NT2/D1 (cell line): ENCODE measurements at places on chromosomes 6 and 20.

DNA sequence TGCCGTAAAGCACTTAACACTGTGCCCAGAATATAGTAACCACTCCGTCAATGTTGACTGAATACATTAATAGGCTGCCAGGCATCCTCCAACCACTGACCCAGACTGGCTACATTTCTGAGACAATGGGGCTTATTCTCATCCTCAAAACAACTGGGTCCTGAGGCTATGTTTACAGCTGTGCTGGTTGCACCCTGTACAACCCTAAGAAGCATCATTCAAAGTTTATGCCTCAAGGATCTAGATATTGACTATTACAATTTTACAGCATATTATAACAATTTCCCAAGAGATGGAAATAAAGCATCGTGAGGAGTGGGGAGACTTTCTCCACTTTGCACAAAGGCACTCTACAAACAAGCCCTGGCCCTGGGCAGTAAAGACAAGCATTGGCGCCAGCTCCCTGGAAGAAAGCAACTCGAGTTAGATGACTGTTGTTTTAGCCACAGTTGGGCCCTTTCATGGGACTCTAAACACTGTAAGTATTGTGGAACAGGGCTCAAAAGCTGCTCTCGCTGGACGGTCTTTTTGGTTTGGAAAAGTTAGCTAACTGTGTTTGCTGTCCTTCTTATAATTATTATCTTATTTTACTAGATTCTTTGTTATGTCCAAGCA lies 30.2 kb downstream of the MYLIP start:
- no peak for DNase-seq

DNA sequence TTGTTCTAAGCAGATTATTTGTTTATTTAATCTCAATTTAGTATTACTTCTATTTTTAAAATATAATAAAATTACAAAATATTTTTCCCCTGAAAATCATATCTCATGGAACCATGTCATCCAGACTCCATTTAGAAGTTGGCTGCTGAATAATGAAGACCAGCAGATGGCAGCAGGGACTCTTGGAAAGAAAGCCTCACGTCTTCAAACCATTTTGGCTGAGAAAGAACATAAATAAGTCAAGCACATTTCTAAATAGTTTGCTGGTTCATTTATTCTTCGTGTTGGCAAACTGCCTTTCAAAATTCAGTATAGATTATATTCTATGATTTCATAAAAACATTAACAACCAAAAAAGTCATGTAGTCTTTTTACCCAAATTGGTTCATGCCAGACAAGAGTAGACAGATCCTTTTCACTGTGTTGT lies 71.7 kb downstream of the RCAN2 start:
- DNase-seq, result peak; percentile 28

- DNase-seq, result no peak
These were observed 131.5 kb downstream of the MACROD2 start for GRCh38 chr20:14126856-14127255.

DNA sequence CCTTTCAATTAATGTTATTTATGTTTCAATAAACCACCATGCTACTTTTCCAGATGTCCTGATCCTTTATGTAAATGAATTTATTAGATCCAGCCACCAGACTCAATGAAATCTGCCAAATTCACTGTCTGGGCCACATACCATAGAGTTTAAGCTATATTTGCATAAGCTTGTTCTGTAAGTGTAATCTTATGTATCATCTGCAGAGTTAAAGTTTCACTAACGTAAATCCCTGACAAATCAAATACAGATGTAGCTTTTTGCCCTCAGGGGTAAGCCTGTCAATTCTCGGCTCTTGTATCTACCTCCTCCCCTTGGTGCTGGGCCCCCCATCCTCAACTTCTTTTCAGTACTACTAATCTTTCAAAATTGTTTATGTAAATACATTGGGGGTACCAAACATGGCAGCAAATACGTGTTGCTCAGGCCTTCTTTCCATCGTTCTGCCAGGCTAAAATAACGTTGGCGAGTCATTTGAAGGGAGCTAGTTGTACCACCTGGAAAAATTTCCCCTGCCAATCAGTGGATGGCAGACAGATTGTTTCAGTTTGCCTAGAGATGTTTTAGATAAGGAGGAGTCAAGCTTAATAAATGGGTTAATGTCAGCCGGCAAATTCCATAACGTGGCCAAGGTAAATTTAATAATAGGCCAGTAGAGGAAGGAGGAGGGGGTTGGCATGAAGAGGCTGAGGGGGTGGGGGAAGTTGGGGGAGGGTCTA lies 79.6 kb downstream of the RPS12 start:
- DNase-seq, result no peak

DNA sequence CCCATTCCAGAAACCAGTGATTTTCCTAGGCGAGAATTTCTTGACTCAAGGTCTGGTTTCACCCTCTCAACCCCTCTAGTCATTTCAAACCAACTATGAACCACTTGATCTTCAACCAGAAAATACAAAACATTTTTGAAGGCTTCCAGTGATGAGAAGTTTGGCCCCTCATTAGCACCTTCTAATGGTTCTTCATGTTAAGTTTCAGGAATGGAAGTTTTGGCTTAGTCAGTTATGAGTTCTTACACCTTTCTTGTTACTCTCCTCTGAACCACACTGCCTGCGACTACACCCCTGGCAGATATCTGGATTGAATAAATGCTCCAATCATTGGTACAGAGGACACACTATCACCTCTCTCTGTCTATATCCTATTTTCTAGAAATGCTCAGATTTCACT lies 67.2 kb downstream of the GJA10 start:
- no peak for DNase-seq

DNA sequence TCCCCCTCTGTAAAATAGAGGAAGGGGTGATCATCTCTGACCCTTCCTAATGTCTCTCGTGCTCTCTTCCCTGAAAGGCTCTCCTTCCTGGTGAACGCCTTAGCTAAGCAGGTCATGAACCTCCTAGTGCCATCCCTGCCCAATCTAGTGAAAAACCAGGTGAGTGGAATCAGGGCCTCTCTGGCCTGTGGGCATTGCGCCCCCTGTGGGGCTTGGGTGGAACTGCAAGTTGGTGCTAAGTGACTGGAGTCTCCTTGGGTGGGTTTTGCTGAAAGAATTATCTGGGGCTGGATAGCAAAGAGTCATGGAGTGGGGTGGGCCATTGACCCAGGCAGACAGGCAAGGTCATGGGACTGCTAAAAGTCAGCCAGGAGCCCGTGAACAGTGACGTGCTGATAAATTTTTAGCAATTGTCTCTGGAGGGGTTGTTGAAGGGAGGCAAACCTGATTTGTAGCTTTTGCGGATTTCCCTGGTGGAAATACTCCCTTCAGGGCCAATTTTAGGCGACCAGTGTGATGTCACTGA lies 8.9 kb downstream of the BPIFB1 start:
- peak; percentile 28 for DNase-seq

GRCh38 chr20:20480126-20480525 lies 112.2 kb downstream of the INSM1 start:
- no peak for DNase-seq

GRCh38 chr6:42007286-42008137 lies 42.8 kb upstream of the TAF8 start:
- DNase-seq, result no peak

DNA sequence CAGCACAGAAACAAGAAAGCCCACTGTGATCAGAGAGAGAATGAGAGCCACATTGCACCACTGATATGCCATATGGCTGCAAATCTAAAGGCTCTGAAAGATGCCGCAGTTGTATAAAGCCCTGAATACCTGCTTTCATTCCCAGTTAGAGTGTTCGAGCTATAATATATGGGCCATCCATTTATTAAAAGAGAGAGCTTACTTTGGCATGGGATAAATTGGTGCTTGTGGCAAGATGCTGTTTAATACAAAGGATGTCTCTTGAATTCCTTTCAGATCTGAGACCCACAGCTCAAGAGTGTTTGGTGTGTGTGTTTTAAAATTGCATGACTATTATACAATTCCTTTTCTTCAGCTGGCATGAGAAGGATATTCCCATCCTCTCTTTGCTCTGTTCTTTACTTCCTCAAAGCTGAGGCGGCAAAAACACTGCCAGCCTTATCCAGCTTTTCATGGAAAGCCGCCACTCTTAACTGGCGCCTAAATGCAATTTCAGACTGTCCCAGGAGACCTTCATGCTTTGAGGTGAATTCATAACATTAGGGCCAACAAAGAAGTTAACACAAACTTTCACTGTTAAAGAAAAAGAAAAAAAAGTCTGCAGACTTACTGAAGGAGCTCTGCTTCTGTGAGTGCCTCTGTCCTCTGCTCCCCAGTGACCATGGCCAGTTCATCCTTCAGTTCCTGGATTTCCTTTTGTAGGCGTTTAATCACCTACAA lies 147.6 kb downstream of the KIF6 start:
- DNase-seq, result no peak

DNA sequence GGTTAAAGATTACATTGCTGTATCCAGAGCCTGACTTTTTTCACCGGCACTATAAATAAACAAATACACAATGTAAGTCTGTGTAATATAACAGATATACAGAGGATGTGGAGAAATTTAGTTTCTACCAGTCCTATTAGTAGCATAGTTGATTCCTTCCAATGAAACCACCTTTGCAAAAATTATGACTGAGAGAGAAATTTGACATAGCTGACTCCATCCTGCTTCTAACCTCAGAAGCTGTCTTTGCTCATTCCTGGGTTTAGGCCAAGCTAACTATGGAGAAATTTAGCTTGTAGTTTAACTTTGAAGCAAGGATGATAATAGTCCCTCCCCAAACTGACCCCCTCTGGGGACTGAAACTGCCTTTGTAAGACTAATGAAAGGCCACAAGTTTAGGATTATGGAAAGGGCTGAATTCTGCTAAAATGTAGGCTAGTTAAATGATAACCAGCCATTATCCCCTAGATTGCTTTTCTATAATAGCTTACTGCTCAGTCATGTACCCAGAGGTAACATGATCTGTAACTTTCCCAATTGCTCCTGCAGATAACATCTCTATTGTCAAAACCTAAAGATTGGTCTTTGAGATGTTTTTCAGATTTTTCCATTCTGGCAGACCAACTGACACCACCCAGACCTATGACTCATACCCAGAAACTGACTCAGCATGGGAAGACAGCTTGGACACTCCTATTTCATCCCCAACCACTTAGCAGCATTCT lies 172.8 kb upstream of the ARG1 start:
- no peak for DNase-seq

DNA sequence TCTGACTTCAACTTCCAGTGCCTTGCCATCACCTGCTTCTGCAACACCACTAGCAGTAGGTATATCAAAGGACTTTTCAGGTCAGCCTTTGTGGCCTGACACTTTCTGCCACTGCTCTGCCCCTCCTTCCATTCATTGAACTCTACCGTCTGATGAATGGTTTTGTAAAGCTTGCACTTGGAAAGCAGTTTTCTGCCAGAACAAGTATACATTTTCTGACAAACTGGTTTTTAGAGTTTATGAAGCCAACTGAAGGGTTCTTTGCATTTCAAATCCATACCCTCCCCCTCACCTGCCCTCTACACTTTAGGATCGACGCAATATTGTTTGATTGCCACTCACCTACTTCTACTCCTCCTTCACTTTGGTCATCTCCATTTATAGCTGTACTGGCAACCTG lies 603.1 kb downstream of the HACE1 start:
- no peak for DNase-seq

DNA sequence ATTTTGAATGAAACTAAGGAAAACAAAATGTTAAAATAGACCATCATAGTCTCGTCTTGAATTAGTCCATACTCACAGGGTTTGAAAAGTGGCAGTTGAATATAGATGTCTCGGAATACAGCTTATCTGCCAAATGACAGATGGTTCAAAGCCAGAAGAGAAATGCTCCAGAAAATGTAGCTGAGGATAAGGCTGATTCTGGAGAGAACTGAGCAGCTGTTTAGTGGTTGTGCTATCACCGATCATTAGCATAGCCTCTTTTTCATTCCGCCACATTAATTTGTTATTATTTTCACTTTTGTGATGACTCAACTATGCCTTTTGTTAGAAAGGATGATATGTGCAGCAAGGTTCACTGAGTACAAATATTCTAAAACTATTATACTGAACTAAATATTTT lies 390.2 kb upstream of the MAN1A1 start:
- DNase-seq, result no peak

DNA sequence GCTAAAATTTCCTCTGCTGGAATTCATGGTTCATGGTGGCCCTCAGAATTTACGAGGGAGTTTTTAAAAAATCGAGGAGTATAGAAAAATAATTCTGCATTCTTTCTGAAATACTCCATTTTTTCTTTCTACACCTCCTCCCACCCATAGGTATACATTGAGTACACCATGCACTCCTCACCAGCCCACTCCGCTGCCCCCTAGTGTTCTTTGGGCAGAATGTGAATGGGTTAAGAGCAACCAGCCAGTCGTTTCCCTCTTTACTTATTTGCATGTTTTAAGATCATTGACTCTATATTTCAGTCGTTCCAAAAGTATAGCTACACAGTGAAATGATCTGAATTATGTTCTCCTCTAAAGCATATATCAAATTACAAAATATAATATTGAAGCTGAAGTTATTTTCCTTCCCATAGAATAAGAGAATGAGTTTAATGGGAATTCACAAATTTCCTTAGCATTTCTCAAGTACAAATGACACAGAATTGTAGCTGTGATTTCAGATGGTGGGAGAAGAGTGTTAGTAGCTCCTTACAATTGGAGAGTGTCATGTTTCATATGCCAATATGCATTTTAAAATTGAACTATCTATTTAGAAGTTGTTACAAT lies 977.7 kb upstream of the SLC35B3 start:
- peak; percentile 18 for DNase-seq

GRCh38 chr6:29547573-29547972 lies 12.0 kb downstream of the UBD start:
- DNase-seq, result no peak

DNA sequence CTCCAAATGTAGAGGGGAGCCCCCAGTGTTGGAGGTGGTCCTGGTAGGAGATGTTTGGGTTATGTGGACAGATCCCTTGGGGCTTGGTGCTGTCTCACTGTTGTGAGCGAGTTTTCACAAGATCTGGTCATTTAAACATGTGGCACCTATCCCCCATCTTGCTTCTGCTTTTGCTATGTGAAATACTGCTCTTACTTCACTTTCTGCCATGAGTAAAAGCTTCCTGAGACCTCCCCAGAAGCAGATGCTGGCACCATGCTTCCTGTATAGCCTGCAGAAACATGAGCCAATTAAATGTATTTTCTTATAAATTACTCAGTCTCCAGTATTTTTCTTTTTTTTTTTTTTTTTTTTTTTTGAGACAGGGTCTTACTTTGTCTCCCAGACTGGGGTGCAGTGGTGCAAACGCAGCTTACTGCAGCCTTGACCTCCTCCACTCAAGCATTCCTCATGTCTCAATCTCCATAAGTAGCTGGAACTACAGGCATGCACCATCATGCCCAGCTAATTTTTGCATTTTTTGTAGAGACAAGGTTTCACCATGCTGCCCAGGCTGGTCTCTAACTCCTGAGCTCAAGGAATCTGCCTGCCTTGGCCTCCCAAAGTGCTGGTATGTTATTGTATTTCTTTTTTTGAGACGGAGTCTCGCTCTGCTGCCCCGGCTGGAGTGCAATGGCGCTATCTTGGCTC lies 177.1 kb downstream of the ALDH8A1 start:
- no peak for DNase-seq

- DNase-seq, result no peak
These were observed 21.5 kb downstream of the GSTA3 start for GRCh38 chr6:52887910-52888524.
